ENCODE measurements at places on chromosomes 1 and 21.

- DNase-seq, result no peak
Measured at GRCh38 chr1:82503822-82504221, 703.1 kb downstream of the ADGRL2 start.

GRCh38 chr1:44605914-44606615 is 68.2 kb downstream of the TMEM53 start:
- no peak for DNase-seq

DNA sequence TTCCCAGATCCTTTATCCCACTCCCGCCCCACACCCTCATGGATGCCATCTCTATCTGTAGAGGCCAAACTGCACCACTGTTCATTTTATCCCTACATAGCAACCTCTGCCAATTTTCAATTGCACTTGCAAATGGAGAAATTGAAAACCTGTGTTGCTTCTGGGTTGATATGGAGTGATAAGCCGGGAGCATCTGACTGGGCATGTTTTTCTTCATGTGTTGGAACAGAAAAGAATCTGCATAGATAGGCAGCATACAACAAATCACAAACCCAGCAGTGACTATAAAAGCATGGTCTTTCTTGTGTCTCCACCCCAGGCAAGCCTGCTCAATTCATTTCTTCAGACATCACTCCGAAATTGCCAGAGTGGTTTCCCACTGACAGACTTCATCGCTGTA is 608.8 kb upstream of the CAMK1G start:
- DNase-seq, result no peak

DNA sequence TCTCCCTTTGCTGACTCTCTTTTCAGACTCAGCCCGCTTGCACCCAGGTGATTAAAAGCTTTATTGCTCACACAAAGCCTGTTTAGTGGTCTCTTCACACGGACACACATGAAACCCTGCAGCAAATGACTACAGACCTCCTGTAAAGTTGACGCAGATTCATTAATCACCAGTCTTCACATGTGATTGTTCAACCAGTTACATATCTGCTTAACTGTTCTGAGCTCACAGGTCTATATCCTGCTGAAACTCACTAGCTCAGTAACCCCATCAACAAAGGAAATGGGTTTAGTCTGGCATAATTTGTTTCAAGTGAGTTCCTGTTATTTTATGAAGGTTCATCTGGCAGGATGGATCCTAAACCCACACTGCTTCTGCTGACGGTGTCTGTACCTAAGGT is 68.4 kb upstream of the GJA8 start:
- no peak for DNase-seq

- no peak for DNase-seq
Measured at GRCh38 chr1:246351721-246352120, 155.4 kb downstream of the SMYD3 start.
